ENCODE measurements at places on chromosomes 16 and 17.
A peak's percentile ranks its signal among the peaks of the same experiment; 100 is the strongest.

GRCh38 chr17:4587803-4588202 is 3.5 kb downstream of the SMTNL2 start:
- no peak for DNase-seq

- no peak for DNase-seq
Observed at GRCh38 chr17:17888821-17889220, 52.0 kb upstream of the SREBF1 start.

DNA sequence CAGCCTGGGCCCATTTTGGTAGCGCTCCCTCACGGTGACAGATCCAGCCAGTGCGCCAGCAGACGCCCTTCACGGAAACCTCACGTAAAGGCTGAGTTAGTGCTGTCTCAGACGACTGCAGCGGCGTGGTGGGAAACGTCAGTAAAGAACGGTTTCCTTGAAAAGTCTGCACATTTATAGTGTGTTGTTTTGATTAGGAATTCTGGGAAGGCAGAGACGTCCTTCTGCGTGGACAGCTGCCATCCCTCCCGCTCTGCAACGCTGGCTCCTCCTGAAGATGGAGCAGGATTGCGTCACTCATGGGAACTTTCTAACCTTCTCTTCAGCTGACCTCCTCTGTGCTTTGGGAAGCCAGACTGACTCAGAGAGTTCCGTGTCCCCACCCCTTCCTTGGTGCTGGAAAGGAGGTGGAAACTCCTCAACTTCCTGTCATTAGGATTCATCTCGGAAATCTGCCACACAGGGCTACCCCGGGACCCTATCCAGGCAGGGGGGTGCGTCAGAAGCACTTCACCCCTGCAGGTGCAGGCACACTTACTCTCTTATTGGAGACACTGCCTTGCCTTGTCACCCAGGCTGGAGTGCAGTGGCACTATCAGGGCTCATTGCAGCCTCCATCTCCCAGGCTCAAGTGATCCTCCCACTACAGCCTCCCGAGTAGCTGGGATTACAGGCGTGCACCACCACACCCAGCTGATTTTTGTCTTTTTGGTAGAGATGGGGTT is 24.3 kb upstream of the CRISPLD2 start:
- DNase-seq: no peak

DNA sequence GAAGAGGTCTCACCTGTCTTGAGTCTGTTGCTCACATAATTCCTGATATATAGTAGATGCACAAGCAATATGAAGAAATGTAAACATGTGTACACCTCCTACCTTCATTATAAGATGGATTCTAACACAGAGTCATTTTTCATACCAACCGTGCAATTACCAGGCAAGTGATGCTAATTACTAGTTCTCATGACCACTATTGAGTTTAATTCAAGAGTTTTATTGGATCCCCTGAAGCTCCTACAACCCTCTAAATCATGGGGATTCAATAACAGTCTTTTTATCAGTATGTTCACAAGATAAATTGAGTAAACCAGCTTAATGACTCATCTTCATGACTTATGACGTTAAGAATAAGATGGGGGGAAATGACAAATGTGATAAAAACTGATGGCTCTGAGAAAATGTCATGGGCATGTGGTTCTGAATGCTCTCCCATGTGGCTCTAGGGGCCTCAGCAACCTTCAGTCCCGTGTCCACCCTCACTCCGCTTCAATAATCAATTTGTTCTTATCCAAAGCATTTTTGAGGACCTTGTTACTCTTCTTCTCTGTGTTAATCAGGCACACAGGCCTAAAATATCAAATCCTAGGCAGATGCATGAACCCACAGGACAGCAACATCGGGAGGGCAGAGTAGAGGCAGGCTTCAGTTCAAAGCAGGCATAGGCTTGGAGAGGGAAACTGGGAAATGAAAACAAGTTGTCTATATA is 42.8 kb downstream of the PRAC1 start:
- DNase-seq: no peak

DNA sequence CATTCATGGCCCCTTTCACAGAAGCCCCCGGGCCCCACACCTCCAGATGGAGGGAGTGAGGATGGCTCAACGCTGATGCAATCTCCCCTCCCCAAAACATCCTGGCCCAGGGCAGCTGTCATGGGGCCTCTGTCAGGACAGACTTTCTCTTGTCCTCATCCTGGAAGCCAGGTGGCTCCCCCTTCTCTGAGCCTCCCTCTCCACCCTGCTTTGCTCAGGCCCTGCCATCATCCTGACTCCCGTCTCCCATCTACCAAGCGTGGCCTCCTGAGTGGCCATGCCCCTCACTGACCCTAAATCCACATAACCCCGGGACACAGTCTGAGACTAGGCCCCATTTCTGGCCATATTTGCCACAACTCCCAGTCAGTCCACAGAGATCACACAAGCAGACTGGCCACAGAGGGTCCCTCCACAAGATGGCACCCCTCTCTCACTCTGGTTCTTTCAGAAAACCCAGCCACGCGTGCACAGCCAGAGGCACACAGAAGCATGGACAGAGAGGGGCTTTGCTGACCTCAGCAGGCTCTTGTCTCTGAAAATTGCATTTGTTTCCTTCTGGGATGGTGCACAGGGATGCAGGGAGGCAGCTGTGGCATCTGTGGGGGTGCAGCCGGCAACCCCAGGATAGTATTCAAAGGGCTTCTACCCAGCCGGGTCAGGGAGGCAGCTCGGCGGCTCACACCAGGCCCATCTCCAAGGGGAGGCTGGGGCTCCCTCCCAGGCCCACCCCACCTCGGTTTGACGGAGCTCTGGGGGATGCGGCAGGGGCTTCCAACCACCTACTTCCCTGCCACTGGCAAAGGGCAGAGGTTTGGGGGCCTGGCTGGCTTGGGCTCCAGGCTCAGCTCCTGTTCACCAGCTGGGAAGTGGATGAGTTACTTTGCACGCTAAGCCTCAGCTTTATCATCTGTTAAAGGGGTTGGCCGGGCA is 16.9 kb downstream of the DOC2B start:
- no peak for DNase-seq

GRCh38 chr16:87831421-87832136 is 37.7 kb downstream of the SLC7A5 start:
- DNase-seq: peak; percentile 30

DNA sequence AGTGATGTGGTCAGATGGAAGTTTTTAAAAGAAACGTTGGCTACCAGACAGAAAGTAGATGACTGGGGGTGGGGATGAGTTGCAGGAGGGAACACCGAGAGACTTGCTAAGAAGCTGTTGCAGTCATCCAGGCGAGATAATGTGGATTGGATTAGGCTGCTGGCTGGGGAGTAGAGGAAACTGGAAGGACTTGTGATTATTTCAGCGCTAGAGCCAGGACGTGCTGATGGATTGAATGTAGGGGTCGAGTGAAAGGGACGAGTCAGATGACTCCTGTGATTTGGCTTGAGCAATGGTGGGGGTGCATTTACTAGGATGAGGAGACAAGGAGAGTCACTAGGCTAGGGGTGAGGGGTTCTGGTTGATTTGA is 88.5 kb downstream of the CLEC16A start:
- DNase-seq: no peak

DNA sequence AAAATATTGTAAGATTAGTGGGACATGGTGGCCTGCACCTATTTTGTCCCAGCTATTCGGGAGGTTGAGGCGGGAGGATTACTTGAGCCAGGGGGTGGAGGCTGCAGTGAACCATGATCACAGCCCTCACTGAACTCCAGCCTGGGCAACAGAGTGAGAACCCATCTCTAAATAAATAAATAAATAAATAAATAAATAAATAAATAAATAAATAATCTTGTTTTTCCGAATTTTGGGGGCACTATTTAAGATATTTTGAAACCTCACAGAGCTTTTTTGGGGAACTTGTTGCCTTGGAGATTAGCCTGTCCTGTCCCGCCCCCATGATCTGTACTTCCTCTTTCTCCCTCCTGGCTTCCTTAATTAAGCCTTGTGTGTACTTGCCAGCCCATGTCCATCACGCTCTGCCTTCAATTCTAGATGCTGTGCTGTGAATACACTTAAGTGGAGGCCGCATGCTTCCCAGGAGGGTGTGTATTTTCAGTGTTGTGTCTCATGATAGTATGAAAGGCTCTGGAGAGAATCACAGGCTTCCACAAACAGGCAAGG is 4.4 kb downstream of the LGALS9 start:
- no peak for DNase-seq

DNA sequence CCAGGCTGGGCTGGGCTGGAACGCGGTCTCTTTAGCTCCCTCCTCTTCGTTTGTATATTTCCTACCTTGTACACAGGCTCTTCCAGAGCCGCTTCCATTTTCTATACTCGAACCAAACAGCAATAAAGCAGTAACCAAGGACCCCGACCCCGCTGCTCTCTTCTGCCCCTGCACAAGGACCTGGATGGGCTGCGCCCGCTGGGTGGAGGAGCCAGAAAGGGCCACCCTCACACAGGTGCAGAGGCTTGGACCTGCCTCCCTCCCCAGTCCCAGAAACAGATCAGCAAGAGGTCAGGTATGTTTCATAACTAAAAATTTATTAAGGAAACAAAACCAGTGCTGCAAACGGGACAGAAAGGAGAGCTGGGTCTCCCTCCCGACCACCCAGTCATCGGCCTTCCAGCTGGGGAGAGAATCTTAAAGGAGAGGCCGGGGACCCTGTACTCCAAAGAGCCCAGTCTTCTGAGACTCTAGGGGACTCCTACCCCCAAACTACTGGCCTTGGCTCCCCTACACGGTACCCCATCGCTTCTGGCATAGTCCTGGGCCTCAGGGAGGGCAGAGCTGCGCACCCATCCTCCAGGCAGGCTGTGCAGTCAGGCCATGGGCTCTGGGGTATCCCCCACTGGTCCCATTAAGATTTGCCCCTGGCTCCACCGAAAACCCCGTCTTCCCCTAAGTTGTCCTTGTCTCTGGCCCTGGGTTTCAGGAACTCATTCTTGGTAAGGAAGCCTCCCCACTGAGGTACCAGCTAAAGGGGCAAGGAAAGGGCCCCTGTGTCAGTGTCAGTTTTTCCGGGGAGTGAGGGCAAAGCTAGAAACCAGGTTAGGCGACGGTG is 4.9 kb downstream of the HIC1 start:
- no peak for DNase-seq

DNA sequence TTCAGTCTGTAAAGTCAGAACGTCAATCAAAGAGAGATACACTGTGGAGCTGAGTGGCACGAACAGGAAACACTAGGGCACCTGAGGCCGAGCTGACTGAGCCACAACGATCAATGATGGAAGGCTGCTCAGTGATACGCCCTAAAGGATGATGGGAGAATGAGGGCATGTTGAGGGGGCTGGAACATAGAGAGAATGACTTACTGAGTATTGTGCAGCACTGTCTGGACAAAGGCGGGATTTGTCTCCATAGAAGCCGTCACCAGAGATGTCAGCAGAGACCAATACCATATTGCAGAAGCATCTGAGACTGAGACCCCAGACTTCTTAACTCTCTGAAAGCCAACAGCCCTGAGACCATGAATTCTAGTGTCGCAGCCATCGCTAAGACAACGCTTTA is 33.4 kb downstream of the ZZEF1 start:
- DNase-seq: no peak

GRCh38 chr16:50683689-50684374 is 2.7 kb upstream of the SNX20 start:
- peak; percentile 93 for DNase-seq

GRCh38 chr16:57527610-57528360 is 8.6 kb downstream of the CCDC102A start:
- no peak for DNase-seq

DNA sequence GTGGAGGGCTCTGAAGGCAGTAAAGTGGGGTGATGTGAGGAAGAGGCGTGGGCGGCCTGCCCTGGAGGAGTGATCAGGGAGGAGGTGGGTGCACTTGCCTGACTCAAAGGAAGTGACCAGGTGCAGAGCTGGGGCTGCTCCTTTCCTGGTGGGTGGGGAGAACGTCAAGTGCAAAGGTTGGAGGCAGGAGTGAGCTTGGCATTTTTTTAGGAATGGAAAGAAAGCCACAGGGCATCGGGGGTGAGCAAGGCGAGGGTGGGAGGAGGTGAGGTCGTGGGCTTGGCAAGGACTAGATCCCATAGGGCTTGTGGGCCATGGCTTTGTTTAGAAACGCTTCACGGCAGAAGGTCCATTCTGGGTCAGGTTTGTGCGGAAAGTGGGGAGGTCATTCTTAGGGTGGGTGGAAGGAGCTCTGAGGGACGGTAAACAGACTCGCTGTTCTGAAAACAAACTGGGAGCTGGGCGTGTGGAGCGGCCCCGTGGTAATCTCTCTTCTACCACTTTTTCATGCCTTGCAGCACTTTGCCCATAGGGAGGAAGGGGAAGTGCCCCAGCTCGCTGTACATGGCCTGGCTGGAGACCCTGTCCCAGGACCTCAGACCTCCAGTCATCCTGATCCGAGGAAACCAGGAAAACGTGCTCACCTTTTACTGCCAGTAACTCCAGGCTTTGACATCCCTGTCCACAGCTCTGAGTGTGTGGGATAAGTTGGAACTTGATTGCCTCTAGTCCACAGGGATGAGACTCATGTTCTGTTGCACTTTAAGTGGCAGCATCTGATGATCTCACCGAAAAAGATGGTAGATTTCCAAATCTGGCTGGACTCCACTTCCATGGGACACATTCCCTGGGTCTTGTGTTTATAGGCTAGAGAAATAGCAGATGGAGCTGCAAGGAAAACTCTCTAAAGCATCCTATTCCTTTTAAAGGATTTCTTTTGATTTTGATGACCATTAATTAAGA is 18.9 kb upstream of the HERPUD1 start:
- no peak for DNase-seq

DNA sequence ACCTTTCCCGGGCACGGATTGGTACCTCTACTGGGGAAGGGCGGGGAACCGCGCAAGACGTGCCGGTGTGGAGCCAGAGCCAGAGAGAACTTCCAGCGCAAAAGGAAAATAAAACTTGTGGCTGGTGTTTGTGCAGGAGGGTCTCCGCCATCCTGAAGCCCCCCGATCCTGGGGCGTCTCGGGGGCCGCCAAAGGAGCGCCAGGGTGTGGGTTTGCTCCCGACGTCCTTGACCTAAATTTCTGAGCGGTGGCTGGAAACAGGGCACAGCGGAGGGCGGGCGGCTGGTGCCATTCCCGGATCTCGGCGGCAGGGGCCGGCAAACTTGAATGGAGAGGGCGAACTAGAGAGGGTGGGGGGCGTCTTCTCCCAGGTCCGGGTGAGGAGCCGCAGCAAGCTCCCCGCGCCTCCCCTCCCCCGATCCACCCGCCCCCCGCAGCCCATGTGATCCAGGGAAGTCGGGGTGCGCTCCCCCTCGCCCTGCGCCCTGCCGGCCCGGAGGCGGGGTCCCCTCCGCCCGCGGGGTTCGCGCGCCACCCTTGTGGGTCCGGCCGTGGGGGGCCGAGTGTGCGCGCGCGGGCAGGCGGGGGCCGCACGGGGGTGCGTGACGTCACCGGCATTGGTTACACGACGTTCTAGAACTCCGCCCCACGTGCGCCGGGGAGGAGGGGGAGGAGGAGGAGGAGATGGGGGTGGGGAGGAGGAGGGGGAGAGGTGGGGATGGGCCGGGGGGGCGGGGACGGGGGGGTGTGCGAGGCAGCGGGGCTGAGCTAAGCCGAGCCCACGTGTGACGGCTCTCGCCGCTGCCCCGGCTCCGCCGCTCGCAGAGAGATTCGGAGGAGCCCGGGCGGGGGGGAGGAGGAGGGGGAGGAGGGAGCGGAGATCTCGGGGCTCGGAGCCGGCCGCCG is at the start of gene MSI2:
TSS of gene MSI2 (plus strand) at position 748 of the 906 bp plus-strand sequence. CDS start 220 bp downstream, outside the sequence.
- peak; percentile 92 for DNase-seq

GRCh38 chr17:8728251-8728938 is 16.2 kb downstream of the CCDC42 start:
- DNase-seq: no peak
